Activated T-cell treated with anti-CD3 and anti-CD28 coated beads, Interleukin-2, amount 50 U/mL, for 48 hours (primary cell): ENCODE measurements at places on chromosomes 4 and X.
A peak's percentile ranks its signal among the peaks of the same experiment; 100 is the strongest.

DNA sequence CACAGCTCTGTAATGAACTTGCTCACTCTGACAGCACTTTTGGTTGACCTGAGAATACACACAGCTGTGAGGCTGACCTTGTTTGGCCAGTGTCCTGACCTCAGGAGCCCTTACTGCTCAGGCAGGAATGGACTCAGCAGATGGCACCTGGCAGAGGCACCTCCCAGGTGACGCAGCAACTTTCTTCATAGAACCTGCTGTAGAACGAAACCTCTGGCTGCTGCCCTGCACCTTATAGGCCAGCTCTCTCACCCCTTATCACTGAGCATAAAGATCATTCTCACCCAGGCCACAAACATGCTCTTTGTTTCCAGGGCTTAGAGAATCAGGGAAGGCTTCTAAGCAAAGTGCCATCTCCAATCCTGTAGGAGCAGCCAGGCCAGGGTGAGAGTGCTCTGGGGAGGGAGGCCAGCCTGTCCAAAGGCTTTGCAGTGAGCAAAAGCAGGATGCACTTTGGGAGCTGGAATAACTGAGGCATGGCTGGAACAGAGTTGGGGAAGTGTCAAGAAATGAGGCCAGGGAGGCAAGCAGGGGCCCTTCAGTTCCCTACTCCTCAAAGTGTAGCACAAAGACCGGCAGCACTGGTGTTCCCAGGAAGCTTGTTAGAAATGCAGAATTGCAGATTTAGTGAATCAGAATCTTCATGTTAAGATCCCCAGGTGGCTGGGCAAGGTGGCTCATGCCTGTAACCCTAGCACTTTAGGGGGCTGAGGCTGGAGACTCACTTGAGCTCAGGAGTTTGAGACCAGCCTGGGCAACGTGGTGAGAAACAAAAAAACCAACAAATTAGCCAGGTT, 13.3 kb upstream of the CENPU start:
- DNase-seq = no peak

- DNase-seq = no peak
Measured at GRCh38 chr4:52091801-52092200, 40.7 kb downstream of the SPATA18 start.

DNA sequence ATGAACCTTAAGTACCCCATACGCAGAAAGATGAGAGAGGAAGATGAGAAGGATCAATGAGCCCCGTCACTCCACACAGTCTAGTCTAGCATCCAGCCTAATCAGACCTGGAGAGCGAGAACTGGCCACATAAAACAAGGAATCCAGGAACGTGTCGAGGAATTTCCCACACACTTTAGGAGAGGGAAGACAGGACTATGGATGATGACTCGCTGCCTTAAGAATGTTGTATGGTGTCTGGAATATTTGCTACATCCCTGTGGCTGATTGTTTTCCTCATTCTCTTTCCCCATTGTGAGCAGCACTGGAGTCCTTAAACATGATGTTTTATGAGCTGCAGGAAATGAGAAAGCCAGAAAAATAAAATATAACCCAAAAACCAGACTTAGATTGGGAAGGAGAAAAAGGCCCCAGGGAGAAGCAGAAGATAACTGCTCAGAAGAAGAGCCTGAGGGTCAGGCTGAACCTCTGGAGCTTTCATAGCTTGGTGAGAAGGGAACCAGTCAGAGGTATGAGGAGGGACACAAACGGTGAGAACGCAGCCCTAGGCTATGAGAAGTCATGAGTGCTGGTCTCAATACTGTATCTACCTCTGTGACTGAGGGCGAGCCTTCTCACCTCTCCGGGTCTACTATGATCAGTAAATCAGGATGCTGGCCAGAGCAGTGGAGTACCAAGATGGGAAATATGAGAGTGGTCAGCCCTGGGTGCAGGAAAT, 139.5 kb upstream of the NOCT start:
- no peak for DNase-seq

- no peak for DNase-seq
Measured at GRCh38 chr4:77450006-77450405, 155.6 kb upstream of the CXCL13 start.

DNA sequence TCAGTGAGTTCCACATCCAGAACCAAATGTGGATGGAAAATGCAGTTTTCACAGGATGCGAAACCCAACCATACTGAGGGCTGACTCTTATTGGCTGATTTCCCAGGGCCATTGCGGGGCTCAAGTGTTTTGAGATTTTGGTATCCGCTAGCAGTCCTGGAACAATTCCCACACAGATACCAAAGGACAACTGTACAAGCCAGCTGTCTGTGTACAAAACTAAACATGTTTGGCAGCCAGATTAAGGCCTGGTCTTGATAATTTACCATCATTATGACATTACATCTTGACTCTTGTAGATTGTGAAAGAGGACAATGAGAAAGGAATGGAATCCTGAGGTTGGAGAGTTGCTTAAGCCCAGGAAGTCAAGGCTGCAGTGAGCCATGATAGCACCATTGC, 121.9 kb downstream of the DKK2 start:
- DNase-seq = no peak

- DNase-seq = no peak
Measured at GRCh38 chrX:2317527-2318055, 183.2 kb downstream of the DHRSX start.

DNA sequence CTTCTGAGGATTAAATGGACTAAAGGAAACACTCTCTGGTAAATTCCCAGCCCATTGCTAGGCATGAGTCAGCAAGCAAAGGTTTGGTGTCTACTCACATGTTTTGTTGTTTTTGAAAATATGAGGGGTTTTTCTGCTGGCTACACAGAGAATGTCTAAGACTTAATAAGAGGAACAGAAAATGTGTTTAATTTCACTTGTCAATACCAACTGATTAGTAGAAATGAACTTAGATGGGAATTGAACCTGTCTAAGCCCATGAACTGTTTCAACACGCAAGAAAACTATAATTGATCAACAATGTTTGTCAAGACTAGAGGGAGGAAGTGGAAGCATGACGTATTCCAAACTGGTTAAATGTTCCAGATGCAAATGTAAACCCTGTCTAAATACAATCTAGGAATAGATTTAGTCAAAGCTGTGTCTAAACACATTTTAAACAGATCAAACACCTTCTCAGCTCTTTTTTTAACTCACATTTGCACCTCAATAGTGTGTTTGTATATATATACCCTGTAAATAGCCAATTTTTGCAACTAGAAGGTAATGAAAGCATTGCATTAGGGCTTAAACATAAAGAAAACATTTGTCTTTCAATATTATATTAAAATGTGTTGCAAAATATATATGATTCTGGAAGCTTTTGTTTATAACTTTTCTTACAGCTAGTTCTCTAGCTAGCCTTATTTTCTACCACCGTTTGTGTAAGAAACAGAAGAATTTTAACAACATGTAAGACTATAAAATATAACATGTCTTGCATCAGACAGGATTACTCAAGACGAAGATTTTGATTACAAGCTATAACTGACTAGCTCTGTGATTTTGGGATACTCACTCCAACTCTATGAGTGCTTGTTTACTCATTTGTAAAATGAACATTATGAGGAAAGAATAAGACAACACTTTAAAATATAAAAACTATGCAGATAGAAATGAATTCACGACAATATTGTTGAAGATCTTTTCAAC, 607.8 kb downstream of the FSTL5 start:
- no peak for DNase-seq

DNA sequence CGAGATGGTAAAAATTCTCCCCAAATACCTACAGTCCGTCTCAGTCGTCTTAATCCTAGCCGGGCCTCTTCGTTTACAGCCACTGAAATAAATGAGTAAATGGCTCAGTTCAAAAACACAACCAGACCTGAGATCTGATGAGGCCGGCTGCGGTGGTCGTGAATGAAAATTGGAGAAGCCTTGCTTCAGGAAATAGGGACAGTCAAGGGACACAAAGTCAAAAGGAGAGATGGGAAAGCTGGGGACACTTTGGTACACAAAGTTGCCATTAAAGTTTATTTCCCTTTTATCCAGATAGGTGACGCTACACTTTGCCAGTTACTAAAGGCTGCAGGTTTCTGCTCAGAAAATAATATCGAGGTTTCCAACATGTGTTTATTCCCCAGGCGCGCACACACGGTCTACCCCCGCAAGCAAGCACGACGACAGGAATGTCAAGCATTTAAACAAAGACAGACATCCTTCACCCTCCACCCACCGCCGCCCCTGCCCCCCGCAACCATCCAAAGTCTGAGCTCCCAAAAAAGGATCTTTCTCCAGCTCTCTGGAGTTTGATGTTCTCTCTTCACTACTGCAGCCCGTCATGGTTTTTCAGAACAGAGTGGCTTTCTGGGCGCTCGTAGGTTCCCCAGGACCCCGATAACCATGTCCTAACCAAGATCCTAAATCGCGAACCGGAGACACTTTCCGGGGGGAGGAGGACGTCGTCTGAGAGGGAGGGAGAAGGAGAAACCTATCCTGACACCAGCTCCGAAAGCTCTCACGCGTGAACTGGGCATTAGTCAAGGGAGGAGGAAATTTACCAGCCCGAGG, 1.3 kb upstream of the PCDH7 start:
- DNase-seq = peak; percentile 15

GRCh38 chr4:77861495-77861894, 1.1 kb upstream of the MRPL1 start:
- DNase-seq = no peak

GRCh38 chrX:43971966-43972961, 926 bp downstream of the NDP start:
- DNase-seq = no peak

DNA sequence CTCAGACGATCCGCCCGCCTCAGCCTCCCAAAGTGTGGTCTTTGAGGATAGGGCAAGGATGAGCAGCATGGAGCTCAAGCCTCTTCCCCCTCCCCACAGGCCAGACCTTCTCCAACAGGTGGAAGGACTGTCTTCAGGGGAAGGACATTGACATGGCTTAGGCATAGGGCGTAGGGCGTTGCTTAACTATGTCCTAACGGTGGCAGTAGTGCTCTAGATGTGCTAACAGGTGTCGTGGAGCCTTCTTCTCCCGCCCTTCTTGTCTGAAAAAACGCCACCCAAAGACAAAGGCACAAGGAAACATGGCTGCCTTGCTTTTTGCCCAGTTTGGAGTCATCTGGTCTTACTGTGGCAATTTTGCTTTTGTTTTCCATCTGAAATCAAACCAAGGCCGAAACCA, 219.8 kb downstream of the OR13H1 start:
- peak; percentile 81 for DNase-seq

GRCh38 chrX:103608306-103608963, 672 bp downstream of the TCEAL3 start:
- no peak for DNase-seq

DNA sequence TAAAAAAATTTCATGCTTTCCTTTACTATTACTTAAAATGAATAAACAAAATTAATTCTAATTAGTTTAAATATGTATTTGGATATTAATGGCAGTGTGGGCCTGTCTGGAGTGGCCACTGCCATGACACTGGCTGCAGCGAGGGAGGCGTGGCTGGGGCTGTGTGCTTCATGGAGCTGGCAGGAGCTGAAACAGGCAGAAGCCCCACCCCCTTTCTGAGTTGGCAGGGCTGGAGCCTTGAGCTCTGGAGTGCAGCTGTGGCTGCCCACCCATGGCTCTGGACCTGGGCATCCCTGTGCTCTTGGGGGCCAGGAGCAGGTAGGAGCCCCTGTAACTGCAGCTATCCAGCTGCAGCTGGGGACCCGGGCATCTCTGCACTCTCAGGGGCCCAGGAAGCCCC, 8.2 kb upstream of the HSD17B11 start:
- DNase-seq = no peak

- no peak for DNase-seq
Measured at GRCh38 chr4:82652062-82652461, 90.3 kb upstream of the TMEM150C start.

- DNase-seq = no peak
Measured at GRCh38 chr4:136867465-136867864, 664.8 kb downstream of the PCDH18 start.

DNA sequence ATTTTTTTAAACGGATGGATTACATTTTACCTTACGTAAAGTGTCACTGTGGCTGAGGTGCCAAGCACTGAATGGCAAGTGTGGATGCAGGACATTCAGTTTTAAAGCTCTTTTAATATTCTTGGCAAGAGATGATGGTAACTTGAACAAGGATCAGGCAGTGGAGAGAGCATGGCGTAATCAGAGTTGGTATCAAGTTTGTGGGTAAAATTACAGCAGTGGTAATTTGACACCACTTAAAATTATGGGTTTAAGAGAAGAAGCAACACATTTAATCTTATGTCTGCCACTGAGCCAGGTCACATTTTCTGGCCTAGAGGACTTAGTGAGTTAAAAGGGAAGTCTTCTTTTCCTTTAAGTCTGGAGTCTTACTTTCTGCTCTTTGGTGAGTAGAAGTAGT, 100.5 kb downstream of the NAA11 start:
- DNase-seq = no peak

DNA sequence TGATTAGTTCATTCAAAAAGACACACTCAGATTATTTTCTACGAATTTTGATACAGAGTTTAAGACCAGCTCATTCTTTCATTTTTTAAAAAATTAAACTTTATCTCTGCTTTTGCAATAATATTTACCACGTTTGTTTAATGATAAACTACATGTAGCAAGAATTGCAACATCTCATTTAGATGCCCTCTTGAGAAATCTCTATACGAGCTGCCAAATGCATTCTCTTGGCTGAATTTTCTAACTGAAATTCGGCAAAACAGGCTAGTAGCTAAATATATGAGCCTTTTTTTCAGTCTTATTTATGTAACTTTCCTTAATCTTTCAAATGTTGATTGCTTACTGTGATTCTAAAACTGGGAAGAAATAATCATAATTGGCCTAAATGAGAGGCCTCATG, 2.1 kb upstream of the GC start:
- no peak for DNase-seq

GRCh38 chr4:94390804-94391410, 48.3 kb upstream of the HPGDS start:
- DNase-seq = no peak

GRCh38 chr4:37188100-37188499, 56.4 kb upstream of the NWD2 start:
- peak; percentile 13 for DNase-seq

DNA sequence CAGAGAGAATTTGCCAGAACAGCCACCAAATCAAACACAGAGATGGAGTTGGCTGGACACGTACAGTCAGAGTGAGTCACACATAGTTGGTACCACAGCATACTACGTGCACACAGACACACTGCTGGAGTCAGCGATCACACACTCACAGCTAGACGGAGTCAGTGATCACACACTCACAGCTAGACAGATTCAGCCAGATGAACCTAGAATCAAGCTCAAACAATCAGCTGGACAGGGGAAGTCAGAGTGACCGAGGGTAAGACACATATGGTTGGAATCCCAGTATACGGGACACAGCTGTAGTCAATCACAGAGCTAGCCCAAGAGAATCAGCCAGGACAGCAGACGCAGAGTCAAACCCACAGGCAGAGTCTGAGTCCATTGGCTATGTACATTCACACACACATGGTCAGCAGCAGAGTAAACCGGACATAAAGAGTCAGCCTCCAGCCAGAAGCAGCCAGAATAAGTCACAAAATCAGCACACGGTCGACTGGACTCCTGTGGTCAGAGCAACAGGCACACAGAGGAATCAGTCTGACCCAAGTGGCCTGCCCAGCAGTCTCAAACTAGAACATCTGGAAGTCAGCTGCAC, 4.6 kb downstream of the SLC38A5 start:
- DNase-seq = no peak

- no peak for DNase-seq
Measured at GRCh38 chrX:9227276-9227675, 193.3 kb upstream of the FAM9B start.

- DNase-seq = no peak
Measured at GRCh38 chr4:12889054-12889453, 595.1 kb downstream of the RAB28 start.

GRCh38 chrX:133177202-133177601, 41.0 kb downstream of the TFDP3 start:
- DNase-seq = no peak

GRCh38 chrX:54397113-54397512, 39.3 kb upstream of the WNK3 start:
- no peak for DNase-seq
